ENCODE measurements at places on chromosomes 2 and 18.

- no peak for DNase-seq
These were observed 112.4 kb downstream of the CDK15 start for GRCh38 chr2:201918616-201919307.

- DNase-seq = no peak
These were observed 112.0 kb downstream of the MBP start for GRCh38 chr18:77020561-77020960.

- DNase-seq = peak; percentile 85
These were observed 251.9 kb upstream of the RAB12 start for GRCh38 chr18:8357320-8357719.

GRCh38 chr2:118983915-118984314, 41.9 kb downstream of the MARCO start:
- no peak for DNase-seq

GRCh38 chr2:232348936-232349335, 29.6 kb upstream of the ALPP start:
- no peak for DNase-seq

- DNase-seq = peak; percentile 91
These were observed 104.9 kb downstream of the TGIF1 start for GRCh38 chr18:3554811-3555427.

DNA sequence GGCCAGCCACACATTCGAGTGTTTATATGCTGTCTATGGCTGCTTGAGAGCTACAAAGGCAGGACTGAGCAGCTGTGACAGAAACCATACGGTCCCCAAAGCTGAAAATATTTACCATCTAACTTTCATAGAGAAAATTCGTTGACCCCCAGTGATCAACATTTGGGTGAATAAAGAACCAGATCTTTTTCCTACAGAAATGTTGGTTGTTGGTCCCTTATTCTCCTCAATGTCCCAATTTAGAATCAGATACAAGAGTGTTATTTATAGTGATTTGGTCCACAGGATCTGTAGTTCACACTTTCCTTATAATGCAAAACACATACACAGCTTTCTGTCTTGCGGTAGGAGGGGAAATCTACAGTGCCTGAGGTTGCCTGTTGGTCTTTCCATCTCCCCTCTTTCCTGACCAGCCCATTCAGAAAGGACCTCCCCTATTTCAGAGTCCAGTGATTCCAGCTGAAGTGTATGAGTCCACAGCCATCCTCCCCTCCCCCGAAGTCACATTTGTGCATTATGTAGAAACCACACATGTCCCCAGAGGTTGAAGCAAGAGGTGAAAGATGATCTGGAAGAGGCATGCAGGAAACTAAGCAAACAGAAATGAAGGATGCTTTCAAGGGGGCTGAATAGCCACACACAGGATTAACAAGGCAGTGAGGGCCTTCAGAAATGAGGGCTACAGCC, 61.9 kb downstream of the SPRED2 start:
- DNase-seq = no peak

DNA sequence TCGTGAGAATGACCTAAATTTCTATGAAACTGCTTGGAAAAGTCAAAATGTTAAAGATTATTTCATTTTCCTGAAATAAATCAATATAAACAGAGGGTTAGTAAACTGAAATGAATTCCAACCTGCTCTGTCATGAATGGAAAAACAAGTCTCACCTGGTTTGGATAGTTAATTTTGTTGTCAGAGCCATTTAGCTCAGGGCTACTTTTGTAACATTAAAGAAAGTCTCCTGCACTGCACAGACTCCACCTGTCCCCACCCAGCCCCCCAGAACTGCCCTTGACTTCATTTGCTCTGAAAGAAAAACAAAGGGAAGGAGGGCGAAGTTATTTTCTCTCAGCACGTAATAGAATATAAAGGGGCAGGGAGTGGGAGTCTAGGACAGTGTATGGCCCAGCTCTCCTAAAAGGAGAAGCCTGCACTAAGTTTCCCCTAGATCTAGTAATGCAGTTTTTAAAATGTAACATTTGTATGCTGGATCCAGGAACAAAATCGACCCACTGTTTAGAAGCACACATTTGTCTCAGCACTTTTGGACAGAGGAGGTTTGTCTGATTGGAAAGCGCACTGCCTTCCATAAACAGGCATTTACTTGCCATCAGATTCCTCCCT, 54.2 kb upstream of the ACSL3 start:
- DNase-seq = no peak

- no peak for DNase-seq
These were observed 44.5 kb downstream of the SOCS6 start for GRCh38 chr18:70333316-70333715.

- no peak for DNase-seq
These were observed 127.8 kb downstream of the MEP1B start for GRCh38 chr18:32317651-32318050.

GRCh38 chr18:25164211-25164847, 187.6 kb downstream of the ZNF521 start:
- no peak for DNase-seq

DNA sequence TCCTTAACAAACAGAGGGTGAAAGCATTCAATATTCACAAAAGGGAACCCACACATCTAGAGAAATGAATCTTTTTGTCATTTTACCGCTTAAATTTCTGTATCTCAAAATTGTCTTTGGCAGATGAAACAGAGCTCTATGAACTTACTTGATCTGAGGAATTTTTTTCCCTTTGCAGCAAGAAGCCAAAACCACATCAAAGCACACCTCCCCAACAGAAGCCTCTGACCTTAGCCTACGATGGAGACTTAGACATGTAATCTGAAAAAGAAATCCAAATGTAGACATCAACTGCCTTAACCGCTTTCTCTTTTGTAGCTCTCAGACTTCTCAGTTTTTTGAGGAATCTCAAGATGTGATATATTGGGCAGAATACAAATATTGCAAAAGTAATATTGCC, 287.9 kb upstream of the HNMT start:
- no peak for DNase-seq

- no peak for DNase-seq
These were observed 33.6 kb downstream of the GCG start for GRCh38 chr2:162118166-162119031.

DNA sequence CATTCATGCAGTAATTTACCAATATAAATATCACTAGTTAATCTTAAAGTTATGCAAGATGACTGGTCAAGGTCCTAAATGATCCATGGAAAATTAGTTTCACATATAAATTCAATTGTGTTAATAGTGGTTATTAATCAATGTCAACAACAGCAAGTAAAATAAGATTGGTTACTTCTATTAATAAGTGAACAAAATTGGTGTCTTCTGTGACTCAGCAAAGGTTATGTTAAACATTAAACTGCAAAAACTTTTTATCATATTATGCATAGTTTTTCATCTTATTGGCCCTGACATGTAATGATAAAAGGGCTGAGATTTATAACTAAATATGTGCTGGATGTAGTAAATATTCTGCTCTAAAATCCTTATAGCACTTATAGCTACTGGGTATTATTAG, 359.0 kb upstream of the UBE2E3 start:
- no peak for DNase-seq

- no peak for DNase-seq
These were observed 50.4 kb downstream of the TNS1 start for GRCh38 chr2:217952409-217952808.

DNA sequence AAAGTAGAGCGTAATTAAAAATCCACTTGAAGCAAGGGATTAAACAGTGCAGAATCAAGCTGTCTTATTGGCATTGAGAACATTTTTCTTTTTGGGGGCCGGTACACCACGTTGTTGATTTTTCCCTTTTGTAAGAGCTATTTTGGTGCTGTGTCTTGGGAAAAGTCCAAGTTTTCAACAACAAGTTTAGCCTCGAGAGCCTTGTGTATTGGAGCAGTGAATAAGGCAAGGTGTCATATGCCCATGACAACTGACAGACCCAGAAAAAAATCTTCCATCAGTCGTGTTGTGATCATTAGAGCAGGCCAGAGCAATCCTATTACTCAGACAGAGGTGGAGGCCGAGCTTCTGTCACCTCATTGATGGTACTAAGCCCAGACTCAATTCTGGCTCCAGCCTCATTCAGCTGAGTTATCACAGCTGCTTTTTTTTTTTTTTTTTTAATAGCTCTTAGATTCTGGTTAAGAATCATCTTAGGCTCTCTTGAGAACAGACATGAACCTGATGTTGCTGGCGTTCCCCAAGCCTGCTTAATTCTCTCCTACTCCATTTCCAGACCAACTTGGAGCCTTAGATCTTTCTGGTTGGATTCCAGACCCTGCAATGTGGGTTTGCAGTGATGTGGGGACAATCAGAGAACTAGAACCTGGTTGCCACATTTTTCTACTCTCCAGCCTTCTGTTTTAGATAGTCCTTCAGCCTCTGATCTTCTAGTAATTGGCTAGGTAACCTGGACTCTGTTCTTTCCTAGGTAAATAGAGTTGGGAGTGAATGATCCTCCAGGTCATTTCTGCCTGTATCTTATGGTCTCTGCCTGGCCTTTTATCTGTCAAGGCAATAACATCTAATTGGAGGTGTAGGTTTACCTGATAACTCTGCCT, 43.1 kb downstream of the MOGAT1 start:
- DNase-seq = no peak

DNA sequence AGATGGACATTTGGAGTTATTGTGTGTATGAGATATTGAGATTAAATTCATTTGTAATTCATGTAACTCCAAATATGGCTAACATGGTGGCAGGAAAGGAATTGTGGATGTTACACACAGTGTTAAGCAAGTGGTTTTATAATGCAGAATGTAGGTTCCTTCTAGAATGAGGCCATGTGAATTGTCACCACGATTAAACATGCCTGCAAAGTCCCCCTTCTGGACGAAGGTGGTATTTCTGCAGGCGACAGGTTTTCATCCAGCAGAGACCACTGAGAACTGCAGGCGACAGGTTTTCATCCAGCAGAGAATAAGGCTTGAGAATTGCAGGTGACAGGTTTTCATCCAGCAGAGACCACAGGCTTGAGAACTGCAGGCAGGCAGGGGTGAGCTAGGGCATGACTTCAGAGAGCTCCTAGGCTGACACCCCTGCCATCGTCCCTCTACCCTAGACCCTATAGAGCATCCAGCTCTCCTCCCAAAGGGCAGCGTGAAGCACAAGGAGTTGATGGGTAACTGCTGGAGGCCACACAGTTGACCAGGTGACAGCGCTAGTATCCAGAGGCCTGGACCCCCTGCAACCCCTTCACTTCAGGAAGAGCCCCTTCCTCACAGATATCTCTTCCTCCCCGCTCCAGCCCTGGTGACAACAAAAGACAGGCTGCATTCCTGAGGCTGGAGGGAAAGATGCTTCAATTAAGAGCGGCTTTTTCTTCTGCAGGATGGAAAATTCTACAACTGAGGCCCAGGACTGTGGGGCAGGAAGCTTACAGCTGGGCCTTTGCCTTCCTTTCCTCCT, 175.8 kb downstream of the LOXHD1 start:
- DNase-seq = peak; percentile 79

- DNase-seq = no peak
These were observed 116.0 kb downstream of the DTNB start for GRCh38 chr2:25557179-25558036.

- DNase-seq = no peak
These were observed 244.1 kb downstream of the MREG start for GRCh38 chr2:215769246-215769645.

DNA sequence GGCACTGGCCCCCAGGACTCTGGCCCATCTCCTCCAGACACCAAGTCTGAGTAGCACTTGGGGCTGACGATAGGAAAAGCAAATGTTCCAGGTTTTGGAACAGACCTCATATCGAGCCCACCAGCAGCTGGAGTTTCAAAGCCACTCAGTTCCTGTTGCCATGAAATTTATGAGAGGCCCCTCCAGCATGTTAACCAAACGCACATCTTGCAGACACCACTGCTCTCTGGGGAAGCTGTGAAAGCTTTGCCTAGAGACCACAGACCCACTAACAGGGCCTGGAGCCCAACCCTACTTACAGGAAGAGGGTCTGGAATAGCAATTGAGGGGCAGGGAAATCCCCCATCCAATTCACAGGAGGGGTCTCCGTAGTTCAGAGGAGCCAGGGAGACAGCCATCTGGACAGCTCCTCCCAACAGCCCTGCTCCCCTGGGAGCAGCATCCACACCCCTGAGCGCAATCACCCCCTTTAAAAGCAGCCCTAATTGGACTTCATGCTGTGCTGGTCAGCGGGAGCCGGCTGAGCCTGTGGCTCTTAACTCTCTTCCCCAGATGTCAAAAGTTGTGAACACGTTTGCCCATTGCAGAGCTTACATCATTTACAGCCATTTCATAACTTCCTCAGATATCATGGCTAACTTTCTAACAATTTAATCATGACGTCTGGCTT, 81.3 kb downstream of the TGFA start:
- peak; percentile 35 for DNase-seq

- no peak for DNase-seq
These were observed 278.4 kb downstream of the PRKCE start for GRCh38 chr2:45929674-45930395.

DNA sequence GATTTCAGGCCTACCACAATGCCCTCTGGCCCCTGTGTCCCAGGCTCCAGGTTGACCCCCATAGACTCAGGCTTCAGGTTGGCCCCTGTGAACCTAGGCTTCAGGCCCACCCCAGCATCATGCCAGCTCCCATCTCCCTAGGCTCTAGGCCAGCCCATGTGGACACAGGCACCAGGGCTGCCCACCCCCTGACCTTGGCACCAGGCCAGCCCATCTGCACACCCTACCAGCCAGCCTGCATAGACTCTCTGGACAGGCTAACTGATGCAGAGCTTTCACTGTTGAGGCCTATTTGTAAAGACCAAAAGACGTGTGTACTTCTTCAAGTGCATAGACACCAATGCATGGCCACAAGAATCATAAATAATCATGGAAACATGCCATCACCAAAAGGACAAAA, 83.9 kb downstream of the VAPA start:
- no peak for DNase-seq

DNA sequence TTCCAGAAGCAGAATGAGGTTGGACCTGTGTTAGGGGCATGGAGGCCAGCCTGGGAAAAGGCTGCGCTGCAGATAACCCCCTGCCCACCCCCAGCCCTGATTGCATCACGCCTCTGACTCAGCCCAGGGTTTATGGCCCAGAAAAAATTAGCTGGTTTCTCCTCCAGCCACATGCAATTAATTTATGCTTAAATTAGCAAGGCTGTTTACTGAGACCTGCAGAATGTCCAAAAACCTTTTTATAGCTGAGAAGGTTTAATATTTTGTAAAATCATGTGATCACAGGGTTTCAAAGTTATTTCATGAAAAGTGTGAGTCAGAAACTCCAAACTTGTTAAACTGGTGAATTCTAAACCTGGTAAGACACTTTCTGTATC, 123.1 kb upstream of the HDAC4 start:
- no peak for DNase-seq

GRCh38 chr2:239081622-239082021, 233.7 kb downstream of the TWIST2 start:
- DNase-seq = no peak

Data from mesendoderm (in vitro differentiated cells).